ENCODE measurements at places on chromosomes 3 and 15.

- no peak for DNase-seq
Measured at GRCh38 chr3:186109897-186110803, 1.3 kb upstream of the ETV5 start.

GRCh38 chr15:67850336-67850735 is 10.5 kb upstream of the RNU6-1 start:
- DNase-seq, result no peak

DNA sequence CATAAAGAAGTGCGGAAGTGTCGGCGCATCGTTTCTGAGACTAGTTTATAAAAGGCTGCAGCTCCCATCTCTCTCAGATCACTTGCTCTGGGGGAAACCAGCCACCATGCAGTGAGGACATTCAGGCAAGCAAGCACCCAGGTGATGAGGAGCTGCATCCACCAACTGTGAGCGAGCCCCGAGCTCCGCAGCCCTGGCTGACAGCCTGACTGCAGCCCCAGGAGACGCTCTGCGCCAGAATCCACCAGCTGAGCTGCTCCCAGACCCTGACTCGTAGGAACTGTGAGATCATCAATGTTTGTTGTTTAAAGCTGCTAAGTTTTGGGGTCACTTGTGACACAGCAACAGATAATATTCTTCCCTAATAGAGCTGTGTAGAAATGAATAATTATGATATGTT is 5.0 kb upstream of the TM2D3 start:
- no peak for DNase-seq

GRCh38 chr15:50381438-50381837 is 26.4 kb upstream of the GABPB1 start:
- no peak for DNase-seq

- no peak for DNase-seq
Measured at GRCh38 chr3:52880047-52880446, 17.3 kb downstream of the STIMATE start.

- peak; percentile 33 for DNase-seq
Measured at GRCh38 chr15:72182673-72183072, 14.9 kb downstream of the GRAMD2A start.

GRCh38 chr3:102183186-102183585 is 251.6 kb upstream of the ZPLD1 start:
- no peak for DNase-seq

- DNase-seq, result no peak
Measured at GRCh38 chr3:171480526-171480925, 20.3 kb upstream of the TNIK start.

DNA sequence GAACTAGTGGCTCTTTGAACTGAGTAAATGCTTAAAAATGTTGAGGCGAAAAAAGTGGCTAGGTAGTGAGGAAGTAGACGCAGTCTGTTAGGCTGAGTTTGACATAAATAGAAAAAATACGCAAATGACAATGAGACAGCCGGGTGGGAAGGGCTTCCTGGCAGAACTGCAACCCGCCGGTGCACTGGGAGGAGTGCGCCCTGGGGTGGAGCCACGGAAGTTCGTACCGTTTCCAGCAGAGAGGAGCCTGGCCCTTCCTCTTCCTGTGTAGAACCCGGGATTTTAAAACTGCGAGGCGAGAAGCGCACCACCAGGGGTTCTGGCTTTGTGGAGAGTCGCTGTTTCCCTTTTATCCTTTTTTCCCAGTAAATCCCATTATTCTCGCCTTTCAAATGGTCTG is 602.6 kb downstream of the PYDC2 start:
- DNase-seq, result no peak

- DNase-seq, result no peak
Measured at GRCh38 chr3:87361956-87362355, 85.6 kb upstream of the POU1F1 start.

DNA sequence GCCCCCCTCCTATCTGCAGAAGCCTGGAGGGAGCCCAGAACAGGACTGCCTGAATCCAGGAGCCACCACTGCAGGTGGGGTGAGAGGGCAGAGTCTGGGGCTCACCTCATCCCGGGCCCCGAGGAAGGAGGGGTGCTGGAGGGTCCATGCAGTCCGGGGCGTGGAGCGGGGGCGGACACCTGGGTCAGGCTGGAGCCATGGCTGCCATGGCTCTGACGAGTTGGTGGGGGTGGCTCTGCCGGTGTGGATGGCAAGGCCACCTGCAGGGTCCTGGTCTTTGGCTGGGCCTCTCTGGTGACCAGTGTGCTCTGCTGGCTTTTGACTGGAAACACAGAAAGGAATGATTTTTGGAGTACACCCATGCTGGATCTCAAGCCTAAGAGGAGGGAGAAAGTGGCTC is 47.4 kb downstream of the DZIP1L start:
- no peak for DNase-seq

DNA sequence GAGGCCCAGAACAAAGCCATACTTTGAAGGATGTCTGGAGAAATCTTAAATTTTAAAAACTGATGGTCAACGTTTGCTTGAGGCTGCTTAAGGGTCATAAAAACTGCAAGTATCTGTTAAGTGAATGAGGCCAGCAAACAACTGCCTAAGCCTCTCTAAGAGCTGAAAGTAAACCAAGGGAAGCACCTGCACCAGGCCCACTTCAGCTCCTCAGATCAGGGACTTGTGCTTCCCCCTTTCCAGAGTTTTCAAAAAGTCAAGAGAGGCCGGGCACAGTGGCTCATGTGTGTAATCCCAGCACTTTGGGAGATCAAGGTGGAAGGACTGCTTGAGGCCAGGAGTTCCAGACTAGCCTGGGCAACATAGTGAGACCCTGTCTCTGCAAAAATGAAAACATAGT is 9.1 kb downstream of the FBXL22 start:
- DNase-seq, result no peak

- no peak for DNase-seq
Measured at GRCh38 chr15:48675436-48675835, 29.9 kb upstream of the FBN1 start.

GRCh38 chr3:42714171-42714852 is 11.7 kb upstream of the HHATL start:
- no peak for DNase-seq

DNA sequence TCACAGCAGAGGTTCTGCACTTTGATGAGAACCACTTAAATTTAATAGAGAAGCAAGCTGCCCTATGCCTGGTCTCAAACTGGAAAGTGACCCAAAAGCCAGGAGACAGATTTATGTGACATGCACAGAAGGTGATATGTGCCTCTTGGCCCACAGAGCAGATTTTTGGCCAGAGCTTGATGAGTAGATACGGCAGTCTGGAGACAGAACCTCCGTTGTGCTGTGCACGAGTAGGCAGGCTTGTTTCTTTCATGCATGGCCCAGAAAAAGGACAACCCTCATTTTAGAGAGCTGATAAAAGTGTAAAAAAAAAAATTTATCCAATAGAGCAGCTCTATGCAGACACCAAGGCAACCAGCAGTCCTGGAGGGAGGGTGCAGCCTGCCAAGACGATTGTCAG is 423.1 kb downstream of the CNTN6 start:
- DNase-seq, result no peak

- no peak for DNase-seq
Measured at GRCh38 chr15:80942746-80943565, 46.7 kb downstream of the MESD start.

- DNase-seq, result no peak
Measured at GRCh38 chr15:33198541-33198940, 4.0 kb upstream of the FMN1 start.

DNA sequence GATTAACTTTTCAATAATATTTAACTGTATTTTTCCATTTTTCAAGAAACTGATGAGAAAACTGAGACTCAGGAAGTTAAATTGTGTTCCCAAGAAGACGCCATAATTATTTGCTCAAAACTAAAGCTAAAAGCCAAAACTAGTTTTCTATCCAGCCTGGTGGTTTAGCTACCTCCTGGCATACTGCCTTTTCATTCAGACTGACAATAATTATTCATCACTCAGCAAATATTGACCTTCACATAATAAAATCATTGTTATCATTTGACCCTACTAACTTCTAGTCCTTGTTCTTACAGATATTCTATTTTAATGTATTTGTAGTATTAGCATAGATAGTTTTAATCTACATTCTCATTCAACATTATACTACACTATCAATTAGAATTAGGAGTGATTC is 210.6 kb upstream of the GADL1 start:
- DNase-seq, result no peak

DNA sequence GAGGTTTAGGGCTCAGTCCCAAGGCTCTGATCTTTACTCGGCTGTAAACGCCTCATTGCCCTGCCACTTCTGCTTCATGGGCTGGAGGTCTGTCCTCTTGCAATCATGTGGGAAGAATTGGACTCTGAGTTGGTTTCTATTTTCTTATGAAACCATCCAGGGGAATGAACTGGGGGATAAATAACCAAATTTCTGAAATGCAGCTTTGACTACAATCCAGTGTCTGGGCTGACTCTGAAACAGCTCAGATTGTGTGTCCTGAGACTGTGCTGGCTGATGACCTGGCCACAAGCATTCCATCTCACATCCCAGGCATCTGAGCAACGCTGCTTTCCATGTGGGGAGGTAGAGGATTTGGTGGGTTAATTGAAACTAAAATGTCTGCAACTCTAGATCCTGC is 71.0 kb upstream of the GALNT15 start:
- DNase-seq, result no peak

DNA sequence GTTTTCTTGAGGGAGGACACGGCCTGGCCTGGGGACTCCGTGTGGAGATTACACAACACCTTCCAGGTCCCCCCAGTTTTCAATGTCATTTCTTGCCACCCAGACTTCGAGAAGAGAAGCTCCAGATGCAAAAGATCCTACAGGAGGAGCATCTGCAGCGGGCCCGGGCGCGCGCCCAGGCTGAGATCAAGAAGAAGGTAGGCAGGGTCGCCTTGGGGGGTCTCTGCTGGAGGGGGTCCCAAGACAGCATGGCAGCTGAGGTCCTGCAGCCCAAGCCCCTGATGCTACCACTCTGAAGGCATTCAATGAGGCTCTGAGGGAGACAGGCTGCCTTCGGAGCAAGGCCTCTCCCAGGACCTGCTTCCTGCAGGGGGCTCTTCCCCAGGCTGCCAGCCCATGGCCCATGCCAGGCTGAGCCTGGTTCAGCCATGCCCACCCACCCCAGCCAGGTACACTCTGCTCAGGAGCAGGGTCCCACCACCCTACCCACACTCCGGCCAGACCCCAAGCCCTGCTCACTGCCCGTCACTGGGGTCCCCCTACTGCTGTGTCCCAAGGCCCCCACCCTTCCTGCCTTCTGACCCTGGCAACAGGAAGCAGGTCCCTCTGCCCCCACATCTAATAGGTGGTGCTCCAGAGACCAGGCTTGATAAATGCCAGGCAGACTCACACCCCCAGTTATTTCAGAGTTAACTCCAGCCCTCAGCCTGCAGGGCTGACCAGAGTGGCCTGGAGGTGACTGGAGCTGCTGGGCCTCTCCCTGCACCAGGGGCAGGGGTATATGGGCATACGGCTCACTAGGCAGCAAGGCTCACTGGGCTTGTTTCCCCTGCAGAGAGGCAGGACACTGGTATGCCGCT is 40.0 kb downstream of the ZXDC start:
- no peak for DNase-seq

- no peak for DNase-seq
Measured at GRCh38 chr15:100833417-100834389, 45.9 kb upstream of the ALDH1A3 start.

- no peak for DNase-seq
Measured at GRCh38 chr3:45152307-45152706, 6.1 kb upstream of the CDCP1 start.

DNA sequence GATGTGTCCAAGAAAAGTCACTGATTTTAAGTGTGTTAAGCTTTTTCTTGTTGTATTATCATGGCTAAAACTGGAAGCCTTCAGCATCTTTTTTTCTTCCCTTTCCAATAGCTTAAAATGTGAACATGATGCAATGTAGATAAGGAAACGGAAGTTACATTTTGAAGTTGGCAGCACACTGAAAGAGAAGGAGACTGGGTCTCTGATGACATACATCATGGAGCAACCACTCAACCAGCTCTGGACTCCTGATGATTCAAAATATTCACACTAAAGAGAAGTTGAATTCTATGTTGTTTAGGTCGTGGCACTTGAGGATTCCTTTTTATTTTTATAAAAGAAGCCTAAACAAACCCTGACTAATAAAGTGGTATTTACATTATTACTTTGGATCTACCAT is 488.3 kb upstream of the ALCAM start:
- no peak for DNase-seq

- DNase-seq, result no peak
Measured at GRCh38 chr15:96916750-96917149, 586.2 kb downstream of the NR2F2 start.

- DNase-seq, result no peak
Measured at GRCh38 chr15:50106457-50106856, 12.6 kb downstream of the ATP8B4 start.

GRCh38 chr3:123961508-123961856 is 453 bp upstream of the CCDC14 start:
- DNase-seq, result no peak

- DNase-seq, result no peak
Measured at GRCh38 chr3:40720863-40721262, 196.1 kb downstream of the ZNF621 start.

GRCh38 chr15:101148881-101149664 is 102.8 kb downstream of the CHSY1 start:
- no peak for DNase-seq

- DNase-seq, result no peak
Measured at GRCh38 chr3:141405591-141405990, 37.3 kb downstream of the ZBTB38 start.

DNA sequence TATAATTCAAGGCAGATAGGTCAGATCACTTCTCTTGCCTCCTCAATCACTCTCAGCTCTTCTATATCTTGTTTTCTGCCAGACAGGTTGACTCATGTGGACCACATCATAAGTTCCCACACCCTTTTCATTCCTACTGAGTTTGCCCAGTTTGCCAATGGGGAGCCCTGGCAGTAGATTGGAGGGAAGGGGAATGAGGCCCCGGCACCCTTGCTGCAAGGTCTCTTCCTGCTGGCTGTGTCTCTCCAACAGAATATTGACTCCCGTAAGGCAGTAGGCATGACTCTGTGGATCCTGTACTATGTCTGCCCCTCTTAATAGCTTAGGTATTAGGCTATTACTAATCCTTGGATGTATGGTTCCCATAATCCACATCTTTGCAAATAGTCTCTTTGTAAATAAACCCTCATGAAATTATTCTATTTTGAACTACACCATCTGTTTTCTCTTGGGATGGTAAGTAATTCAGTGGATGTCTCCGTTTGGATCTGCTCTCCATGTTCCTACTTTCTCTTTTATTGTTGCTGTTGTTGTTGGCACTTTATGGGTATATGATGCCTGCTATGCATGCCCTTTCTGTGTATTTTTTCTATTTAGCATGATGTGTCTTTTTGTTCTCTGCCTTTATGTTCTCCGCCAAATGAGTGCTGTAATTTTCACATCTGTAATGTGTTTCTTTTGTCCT is 65.5 kb upstream of the DCBLD2 start:
- DNase-seq, result no peak

GRCh38 chr15:80923668-80924067 is 66.0 kb downstream of the MESD start:
- no peak for DNase-seq

Measured in brain pericyte (primary cell).